Cortex of kidney (tissue), 1 donor: ENCODE measurements at places on chromosomes 12 and 14.

DNA sequence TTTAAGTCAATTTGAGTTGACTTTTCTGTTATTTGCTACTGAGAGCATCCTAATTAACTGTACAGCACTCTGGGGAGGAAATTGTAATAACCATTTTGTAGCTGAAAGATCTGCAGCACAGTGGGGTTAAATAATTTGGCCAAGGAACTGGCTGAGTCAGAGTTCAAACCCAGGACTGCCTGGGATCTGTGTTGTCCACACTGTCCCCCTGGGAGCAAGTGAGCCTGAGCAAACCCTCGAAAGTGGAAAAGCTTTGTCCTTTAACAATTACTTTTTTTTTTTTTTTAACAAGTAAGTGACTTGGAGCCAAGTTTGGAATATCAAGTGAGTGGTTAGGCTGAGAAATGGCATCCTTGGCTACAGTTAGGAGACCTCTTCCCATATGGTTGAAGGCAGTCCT lies 247.2 kb upstream of the CCDC196 start:
- DNase-seq, result no peak

- no peak for DNase-seq
These were observed 19.0 kb downstream of the SLC15A4 start for GRCh38 chr12:128804762-128805161.

GRCh38 chr12:75848431-75848925 lies 183.1 kb downstream of the PHLDA1 start:
- DNase-seq, result no peak

DNA sequence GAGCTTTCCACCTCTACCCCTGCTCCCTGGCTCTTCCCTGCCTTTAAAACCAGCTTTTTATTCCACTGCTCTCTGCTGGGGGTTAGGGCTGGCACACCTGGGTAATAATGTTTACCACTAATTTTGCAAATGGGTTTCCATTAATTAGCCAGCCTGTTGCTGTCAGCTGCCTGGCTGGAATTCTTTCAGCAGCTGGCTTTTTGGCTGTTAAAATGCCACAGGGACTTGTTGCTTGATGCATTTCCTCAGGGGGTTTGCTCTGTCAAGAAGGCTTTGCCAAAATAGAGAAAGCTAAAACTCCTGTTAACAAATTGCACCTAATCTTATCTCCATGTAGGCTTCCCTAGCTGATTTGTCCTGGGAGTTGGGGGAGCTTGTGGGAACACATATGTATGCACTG lies 51.8 kb upstream of the PSMC1 start:
- DNase-seq, result no peak

DNA sequence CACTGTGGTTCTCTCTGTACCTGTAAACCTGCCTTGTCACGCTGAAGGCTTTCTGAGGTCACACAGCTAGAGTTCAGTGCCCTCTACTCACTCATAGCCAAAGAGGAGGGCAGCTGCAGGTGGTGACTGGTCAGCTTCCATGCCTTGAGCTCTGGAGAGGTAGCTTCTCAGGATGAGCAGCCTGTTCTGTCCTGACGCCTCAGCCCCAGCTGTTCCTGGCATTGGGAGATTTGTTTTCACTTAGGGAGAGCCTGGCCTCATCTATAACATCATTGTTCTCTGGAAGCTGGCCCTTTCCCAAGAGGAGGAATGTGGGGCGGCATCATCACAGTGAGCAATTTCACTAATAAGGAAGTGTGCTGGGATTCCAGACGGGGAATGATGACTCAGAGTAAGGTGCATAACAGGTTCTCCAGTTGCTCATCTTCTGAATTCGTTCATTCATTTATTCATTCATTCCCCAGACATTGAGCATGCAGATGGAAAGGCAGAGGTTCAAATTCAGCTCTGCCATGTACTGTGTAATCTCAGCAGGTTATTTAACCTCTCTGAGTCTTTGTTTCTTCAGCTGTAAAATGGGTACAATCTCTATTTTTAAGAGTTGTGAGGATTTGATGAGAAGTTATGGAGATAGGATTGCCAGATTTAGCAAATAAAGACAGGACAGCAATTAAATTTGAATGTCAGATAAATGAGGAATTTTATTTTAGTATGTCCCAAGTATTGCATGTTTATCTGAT lies 255.8 kb upstream of the CRY1 start:
- DNase-seq, result no peak

- no peak for DNase-seq
These were observed 309.0 kb upstream of the AMIGO2 start for GRCh38 chr12:47388712-47389111.

GRCh38 chr14:36367985-36368774 lies 47.7 kb upstream of the MBIP start:
- DNase-seq, result no peak

DNA sequence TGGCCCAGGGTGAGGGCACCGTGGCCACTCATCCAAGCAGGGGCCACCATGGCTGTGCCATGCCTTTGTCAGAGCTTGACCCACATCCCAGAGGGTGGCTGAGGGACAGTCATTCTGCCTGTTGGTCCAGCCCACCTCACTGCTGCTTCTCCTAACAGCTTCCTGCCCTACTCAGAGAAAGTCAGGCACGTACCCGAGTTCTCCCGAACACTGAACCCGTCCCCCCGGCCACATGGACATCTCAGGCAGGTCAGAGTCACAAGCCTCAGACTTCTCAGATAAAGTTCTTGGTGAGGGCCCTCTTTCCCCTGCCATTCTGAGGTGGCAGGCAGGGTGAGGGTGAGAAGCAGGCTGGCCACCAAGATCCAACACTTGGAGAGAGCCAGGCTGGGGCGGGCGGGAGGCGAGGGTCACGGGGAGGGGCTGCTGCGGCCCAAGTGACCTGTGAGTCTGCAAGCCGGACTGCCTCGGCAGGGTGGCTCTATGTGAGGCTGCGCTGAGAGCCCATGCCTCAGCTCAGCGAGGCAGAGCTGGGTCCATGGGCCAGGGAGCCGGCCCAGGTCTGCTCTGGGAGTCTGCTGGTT lies 317.8 kb downstream of the TMEM121 start:
- no peak for DNase-seq

GRCh38 chr12:97960225-97960624 lies 497.6 kb downstream of the RMST start:
- DNase-seq, result no peak

DNA sequence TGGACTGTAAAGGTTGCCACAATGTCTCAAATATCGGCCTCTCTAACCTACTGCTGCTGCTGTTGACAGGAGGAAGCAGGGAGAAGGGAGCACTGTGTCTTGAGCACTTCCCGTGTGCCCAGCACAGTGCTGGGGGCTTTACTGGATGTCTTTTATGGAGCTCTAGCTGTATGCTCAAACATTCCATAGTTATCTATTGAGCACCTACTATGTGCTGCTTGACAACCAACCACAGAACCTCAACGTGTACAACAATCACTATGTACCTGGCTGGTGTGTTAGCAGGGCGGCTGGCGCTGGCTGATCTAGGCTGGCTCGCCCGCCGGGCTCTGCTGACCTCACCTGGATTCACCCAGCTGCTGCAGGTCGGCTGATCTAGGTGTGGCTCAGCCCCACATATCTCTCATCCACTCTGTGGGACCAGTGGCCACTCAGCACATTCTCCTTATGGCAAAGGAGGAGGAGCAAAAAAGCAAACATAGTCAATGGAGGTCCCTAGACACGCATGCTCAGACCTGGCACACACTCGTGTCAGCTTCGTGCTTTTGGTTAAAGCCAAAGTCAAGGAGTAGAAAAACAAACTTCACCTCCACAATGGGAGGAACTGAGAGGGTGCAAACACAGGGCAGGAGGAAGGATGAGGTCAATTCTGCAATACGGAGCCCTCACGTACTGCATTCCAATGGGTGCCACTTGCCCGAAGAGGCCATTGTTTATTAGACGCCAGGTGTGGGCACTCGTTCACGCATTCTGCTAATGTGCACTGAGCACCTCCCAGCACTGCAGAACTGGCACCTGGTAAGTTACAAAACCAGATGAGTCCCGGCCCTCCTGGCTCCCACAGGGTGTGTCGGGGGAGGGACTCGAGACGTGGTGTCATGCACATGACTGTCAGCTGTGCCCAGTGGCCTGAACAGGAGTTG lies 147.2 kb downstream of the SCARB1 start:
- no peak for DNase-seq

GRCh38 chr14:69483765-69484443 lies 624 bp upstream of the PLEKHD1 start:
- DNase-seq, result no peak

GRCh38 chr14:59336706-59337105 lies 128.5 kb downstream of the GPR135 start:
- DNase-seq, result no peak

DNA sequence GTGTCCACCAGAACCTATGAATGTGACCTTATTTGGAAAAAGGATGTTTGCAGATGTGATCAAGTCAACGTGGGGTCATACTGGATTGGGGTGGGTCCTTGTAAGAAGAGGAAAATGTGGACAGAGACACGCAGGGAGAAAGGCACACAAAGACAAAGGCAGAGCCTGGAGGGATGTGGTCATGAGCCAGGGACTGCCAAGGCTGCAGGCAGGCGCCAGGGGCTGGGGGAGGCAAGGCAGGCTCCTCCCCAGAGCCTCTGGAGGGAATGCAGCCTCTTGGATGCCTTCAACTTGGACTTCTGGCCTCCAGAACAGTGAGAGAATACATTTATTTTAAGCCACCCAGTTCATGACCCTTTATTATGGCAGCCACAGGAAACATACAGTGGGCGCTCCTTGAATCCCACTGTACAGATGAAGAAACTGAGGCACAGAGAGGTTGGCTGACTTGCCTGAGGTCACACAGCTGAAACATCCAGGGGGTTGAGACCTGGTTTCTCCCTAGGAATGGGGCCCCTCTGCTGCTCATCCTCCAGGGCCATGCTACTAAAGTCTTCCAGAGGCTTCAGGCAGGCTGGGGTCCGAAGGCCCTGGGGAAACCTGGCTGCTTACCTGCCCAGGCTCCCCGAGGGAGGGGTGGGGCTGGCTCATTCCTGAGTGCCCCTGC lies 99.7 kb downstream of the RFLNA start:
- no peak for DNase-seq

DNA sequence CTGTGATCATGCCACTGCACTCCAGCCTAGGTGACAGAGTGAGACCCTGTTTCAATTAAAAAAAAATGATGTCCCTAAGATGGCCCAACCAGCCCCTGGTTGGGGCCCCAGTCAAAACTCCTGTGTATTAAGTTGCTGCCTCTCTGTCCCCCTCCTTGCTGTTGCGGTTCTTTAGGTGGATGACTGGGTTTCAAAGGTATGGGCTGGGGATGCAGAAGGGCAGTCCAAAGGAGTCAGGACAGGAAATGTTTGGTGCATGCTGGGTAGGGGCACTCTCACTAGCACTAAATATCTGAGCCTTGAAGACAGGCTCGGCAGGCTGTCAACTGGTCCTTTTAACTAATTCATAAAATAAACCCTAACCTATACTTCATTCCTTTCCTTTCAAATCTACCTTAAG lies 12.0 kb upstream of the PIP4K2C start:
- DNase-seq, result no peak

GRCh38 chr14:36096090-36096489 lies 80.4 kb downstream of the PTCSC3 start:
- DNase-seq, result no peak

GRCh38 chr12:53160000-53160399 lies 20.5 kb upstream of the ZNF740 start:
- no peak for DNase-seq

- DNase-seq, result no peak
These were observed 77.3 kb upstream of the RPH3A start for GRCh38 chr12:112714166-112714710.

DNA sequence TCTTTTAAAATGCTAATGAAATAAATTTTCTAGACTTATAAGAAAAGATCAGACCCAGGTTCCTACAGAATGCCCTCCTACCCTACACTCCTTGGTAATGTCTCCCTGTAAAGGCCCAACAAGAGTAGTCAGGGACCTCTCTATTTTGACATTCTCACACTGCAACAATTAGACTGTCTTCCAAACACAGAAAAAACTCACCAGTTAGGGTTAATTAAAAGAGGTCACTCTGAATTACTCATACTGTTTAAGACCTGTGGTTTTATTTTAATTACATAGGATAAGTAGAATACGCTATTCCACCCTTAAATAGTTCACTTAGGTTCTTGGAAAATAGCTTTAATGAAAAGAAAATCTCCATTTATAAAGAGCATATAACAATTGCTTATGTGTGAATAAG lies 142.4 kb downstream of the ITPR2 start:
- DNase-seq, result no peak

DNA sequence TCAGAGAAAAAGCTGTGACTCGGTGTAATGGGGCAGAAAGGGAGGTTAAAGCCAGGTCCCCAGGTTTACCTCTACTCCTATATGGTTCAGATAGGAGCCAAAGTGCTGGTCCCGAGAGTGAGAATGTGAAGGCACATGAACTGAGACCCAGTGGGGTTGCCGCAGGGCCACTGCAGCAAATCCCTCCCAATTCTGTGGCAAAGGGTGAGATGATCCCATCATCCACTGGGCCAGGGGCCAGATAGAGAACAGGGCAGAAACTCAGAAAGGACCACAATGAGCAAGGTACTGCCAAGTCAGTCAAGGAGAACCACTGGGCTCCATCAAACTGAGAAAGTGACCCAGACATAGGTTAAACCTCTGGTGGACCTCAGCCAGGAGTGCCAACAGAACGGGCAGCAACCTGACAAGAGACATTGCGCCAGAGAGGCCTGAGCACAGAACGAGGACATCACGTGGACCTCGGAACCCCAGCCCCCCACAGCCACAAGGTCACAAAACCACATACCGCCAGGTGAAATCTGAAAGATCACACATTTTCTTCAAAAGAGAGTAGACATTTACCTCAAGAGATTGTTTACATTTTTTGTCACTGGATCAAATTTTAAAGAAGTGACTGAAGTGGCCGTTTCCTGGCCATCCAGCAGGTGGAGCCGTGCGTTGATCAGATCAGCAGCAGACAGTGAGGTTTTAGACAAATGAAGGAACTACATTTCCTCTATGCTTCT lies 20.5 kb upstream of the ITPR2 start:
- DNase-seq, result no peak

DNA sequence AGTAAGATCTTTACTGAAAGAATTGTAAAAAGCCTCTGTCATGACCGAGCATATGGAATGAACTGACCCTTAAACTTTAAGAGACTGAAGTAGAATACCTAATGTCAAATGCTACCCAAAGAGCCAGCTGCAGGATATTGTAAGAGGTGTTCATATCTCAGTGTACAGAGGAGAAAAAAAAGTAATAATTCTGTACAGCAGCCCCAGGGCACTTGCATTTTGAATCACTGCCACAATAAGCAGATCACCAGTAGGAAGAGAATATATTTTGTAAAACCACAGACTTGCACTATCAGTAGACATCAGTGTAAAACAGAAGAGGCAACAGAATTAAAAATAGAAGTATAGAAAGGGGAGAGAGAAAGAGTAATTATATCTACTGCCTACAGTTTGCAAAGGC lies 162.6 kb downstream of the PPFIA2 start:
- no peak for DNase-seq

GRCh38 chr12:95970905-95971304 lies 25.2 kb downstream of the HAL start:
- no peak for DNase-seq
